ENCODE measurements at places on chromosomes 16 and 17.

DNA sequence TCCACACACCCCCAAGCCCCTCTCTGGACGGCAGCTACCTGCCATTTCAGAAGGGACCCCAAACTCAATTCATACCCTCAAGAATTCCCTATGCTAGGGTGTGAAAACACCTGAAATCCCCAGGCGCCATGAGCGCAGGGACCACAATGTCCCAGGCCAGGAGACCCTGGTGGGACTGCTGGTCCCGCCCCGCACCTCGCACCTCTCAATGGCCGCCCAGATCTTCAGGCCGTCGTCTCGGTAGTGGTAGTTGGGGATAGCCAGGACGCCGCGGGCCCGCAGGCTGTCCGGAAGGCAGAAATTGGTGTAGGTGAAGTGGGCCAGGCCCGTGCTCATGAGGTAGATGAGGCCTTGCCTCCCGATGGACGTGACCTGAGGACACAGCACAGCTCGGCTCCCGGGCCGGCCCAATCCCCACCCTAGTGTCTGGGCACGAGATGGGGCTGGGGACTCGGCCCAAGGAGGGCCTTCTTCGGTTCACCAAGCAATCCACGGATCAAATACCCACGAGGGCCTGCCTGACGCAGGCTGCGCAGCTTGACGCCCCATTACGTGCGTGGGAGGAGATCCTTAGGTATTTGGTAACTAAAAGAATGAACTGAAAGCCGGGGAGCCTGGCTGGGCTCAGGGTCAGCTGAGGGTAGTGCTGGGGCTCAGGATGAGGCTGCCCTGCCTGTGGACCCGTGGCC, 9.2 kb downstream of the ALOXE3 start:
- DNase-seq, result no peak

DNA sequence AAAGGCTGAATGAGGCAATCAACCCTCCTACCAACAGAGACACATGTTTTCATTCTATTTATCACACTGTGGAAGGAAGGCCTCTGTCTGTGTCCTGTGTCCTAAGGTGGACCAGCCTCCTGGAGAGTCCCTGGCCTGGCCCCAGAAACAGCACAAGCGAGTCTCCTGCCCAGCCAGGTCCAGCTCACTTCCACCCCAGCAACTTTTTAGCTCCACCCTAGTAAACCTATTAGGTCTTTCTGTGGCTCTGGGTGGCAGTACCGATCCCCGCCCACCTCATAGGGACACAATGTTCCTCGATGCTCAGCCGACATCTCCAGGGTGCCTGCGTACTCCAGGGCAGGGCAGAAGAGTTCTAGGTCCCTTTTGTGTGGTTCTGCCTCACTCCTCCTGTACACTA, 10.7 kb downstream of the DRC3 start:
- DNase-seq, result no peak

- DNase-seq, result no peak
Measured at GRCh38 chr16:73216932-73217331, 169.0 kb upstream of the ZFHX3 start.

- DNase-seq, result no peak
Measured at GRCh38 chr16:79229361-79229760, 371.2 kb downstream of the MAF start.

DNA sequence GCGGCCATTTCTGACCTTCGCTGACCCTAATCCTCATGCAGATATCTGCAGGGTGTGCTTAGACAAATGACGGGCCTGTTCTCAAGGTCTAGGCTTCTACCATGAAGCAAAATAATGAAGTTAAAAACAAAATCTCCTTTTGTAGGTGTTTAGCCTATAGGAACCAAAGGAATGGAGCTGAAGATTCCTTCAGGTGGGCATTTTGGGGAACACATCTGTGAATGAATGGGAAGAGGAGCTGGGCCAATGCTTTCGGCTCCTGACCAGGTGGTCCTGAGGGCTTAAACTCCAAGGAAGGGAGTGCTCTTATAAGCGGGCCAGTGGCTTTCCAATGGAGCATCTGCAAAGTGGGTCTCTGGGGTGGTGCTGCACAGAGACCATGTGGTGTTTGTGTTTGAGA, 14.1 kb upstream of the IL34 start:
- no peak for DNase-seq

- no peak for DNase-seq
Measured at GRCh38 chr17:35084987-35085386, 21.5 kb upstream of the RFFL start.

- DNase-seq, result no peak
Measured at GRCh38 chr16:53768593-53768992, 64.6 kb downstream of the FTO start.

DNA sequence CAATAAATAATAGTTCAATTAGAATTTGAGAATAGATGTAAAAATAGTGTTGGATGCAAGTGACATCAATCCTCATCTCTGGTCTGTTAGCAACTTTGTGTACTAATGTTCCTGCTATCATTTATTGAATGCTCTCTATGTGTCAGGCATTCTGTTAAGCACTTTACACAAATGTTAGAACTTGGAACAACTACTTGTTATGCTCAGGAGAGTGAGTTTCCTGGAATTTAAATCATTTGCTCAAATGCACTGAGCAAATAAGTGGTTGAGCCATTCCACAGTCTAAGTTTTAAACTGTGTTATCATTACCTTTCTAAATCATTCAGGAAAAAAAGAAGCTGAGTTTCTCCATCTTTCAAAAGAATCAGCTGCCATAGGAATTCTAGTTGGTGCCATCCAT, 1327.3 kb upstream of the GOT2 start:
- DNase-seq, result no peak

DNA sequence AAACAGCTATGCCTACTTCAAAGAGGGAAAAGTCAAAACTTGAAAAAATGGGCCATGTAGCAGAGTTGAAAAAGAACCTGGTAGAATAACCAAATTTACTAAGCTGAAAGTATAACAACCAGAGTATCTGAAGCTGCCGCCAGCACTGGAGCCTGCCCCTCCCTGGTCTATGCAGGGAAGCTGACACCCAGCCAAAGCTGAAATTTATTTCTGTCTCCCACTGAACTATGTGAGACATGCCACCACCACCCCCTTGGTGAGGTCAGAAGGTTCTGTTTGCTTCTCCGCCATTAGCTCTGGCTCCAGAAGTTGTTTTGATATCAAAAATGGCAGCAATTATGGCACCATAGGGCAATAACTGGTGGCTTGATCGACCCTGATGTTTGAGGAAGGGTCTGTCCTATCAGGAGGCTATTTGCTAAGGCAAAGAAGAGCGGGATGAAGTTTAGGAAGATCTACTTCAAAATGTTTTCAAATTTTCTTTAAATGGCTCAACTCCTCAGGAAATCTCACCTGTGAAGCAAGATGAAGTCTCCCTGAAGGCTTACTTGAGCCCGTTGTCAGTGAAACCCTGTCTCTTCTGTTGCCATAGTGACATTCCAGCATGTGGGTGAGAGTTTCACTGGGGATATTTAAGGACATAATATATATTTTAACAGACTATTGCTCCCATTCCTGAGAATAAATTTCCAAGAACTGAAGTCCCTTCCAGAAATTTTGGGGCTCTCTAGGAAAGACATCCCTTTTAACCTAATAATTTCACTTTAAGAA, 122.0 kb downstream of the COPRS start:
- no peak for DNase-seq

GRCh38 chr17:979212-979538, 401 bp downstream of the NXN start:
- DNase-seq, result no peak

GRCh38 chr16:76816475-76816874, 374.5 kb upstream of the MON1B start:
- no peak for DNase-seq

GRCh38 chr17:17149520-17150447, 56.3 kb downstream of the PLD6 start:
- no peak for DNase-seq

DNA sequence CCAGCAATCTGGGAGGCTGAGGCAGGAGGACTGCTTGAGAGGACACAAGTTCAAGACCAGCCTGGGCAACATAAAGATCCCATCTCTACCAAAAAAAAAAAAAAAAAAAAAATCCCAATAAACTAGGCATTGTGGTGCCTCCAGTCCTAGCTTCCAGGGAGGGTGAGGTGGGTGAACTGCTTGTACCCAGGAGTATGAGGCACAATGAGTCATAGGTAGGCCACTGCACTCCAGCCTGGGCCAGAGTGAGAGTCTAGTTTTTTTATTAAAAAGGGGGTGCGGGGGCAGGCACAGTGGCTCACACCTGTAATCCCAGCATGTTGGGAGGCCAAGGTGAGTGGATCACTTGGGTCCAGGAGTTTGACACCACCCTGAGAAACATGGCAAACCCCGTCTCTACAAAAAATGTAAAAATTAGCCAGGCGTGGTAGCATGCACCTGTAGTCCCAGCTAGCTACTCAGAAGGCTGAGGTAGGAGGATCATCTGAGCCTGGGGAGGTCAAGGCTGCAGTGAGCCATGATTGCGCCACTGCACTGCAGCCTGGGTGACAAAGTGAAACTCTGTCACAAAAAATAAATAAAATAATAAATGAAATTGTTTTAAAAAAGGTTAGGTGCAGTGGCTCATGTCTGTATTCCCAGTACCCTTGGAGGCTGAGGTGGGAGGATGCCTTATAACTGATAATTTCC, 7.8 kb upstream of the CHST6 start:
- DNase-seq, result no peak

- DNase-seq, result no peak
Measured at GRCh38 chr16:17529982-17530760, 59.4 kb upstream of the XYLT1 start.

- no peak for DNase-seq
Measured at GRCh38 chr16:30535777-30536190, 1.1 kb upstream of the ZNF747 start.

- no peak for DNase-seq
Measured at GRCh38 chr16:82345318-82345717, 175.3 kb upstream of the MPHOSPH6 start.

- no peak for DNase-seq
Measured at GRCh38 chr16:47136099-47136842, 7.5 kb downstream of the NETO2 start.

DNA sequence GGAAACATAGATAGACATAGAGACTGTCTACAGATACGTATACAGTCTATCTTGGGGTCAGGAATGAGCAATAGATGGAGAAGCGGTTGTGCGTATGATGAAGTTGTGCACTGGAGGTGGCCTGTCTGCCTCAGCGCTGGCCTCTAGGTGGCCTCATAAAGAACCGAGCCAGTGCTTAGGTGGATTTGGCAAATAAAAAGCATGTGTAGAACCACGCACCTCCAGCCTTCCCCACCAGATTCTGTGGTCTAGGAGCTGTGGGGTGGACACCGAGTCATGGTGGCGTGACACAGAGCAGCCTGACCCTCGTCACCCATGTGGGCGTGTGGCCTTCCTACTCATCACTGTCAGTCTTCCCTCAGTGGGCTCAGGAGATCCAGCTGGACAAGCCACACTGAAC, 34.0 kb downstream of the PGS1 start:
- no peak for DNase-seq

DNA sequence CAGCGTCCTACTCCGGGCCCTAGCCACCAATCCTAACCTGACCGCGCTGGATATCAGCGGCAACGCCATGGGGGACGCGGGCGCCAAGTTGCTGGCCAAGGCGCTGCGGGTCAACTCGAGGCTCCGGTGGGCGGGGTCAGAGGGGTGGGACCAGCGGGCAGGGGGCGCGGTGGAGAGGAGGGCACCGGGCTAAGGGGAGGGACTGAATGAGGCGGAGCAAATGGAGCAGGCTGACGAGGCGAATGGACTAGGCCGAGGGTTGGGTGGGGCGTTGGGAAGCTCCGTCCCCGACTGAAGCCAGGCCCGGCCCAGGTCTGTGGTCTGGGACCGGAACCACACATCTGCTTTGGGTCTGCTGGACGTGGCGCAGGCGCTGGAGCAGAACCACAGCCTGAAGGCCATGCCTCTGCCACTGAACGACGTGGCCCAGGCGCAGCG, 4.6 kb downstream of the CARMIL2 start:
- DNase-seq, result no peak

DNA sequence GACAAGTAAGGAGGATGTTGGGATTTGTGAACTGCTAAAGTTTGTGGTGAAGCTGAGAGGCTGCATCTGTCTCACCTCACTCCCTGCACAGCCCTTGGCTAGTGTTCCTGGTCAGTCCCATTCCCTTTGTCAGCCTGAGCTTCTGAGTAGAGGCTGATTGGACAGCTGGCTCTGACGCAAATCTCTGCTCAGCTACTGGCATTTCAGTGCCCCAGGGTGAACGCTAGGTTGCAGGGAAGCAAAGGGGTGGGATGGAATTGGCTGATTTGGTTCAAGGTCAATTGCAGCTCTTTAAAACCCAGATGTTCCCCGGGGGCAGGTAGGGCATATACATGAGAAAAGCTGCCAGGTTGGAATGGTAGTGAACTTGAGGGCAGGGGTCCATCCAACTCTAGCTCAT, 23.1 kb upstream of the CNOT1 start:
- no peak for DNase-seq

DNA sequence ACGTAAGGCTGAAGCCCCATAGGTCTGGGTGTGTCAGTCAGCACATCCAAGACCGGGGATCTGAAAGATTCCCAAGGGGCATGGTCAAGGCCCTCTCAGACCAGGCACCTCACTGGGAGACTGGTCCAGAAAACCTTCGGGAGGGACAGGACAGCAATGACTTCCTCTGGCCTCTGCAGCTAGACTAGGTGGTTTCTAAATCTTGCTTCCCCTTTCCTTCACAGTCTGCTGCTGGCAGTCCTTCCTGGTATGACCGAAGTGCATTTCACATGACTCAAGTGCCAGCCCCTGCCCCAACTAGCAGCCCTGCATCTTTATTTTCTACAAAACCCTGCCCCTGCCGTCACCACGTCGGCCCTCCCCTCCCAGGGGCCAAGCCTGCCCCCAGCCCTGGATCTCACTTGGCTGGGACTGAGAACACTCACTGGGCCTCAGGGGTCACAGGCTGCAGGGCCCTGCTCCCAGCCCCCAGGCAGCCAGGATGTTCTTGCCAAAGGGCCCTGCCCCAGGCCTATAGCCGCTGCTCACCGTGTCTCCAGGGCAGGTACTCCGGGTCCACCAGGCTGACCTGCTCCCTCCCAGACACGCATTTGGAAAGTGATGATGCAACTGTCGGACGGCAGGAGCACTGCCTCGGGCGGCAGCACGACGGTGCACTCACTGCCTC, 18.3 kb downstream of the POLR3K start:
- DNase-seq, result no peak

GRCh38 chr16:11011326-11011725, 67.0 kb downstream of the CLEC16A start:
- DNase-seq, result no peak

- no peak for DNase-seq
Measured at GRCh38 chr17:57881783-57882351, 32.0 kb upstream of the MRPS23 start.

- no peak for DNase-seq
Measured at GRCh38 chr16:88004391-88004790, 53.2 kb downstream of the BANP start.

- peak; percentile 52 for DNase-seq
Measured at GRCh38 chr17:40122136-40122998, 596 bp downstream of the MSL1 start.
